ENCODE measurements at places on chromosomes 12 and 14. TPM values are rescaled to one million over a fixed set of nuclear protein-coding genes. Genes with fewer than 3 reads are reported as not detected.
A peak's percentile ranks its signal among the peaks of the same experiment; 100 is the strongest.

DNA sequence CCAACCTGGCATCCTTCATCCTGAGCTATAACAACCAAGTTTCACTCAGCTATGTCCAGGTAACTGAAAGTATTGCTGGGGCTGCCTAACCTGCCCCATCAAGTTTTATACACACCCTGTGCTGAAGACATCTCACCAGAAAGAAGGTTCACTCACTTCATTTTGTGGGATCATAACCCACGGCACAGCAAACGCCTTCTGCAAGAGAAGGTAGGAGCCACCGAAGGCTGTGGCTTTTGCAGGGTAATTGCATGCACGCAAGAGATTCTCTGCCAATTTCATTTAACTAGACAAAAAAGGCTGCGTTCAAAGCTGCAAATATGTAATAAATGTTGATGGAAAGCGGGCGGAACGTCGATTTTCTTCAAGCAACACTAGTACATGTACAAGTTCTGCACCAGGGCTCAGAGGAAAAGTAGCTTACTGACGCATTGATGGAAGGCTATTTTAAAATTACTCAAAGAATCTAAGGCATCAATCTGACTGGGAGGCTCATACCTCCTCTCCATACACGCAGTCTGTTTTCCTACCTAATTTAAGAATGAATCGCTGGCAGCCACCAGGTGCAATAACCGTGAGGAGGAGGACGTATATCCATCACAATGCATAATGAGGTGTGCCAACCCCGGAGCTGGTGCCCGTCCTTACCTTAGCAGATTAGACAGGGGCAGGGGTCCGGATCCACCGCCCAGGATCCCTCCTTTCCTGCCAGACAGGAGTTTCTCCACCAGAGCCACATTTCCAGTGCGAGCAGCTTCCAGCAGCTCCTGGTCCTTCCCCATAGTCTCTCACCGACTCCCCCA, 1.1 kb downstream of the ANKS1B start:
- H3K4me1 ChIP-seq, result peaks cover 5% of the 10 kb centered on the region
- DNase-seq, result no peak
- H3K36me3 ChIP-seq, result no peaks in the 10 kb centered on the region
- H3K27me3 ChIP-seq, result no peaks in the 10 kb centered on the region

- H3K27ac ChIP-seq, result no peak overlapping the region
- H3K27me3 ChIP-seq, result no peaks in the 10 kb centered on the region
- no peaks in the 10 kb centered on the region for H3K4me1 ChIP-seq
- DNase-seq, result no peak
These were observed 11.1 kb upstream of the NPFF start for GRCh38 chr12:53518381-53518780.

- H3K4me1 ChIP-seq, result no peaks in the 10 kb centered on the region
- H3K27ac ChIP-seq, result no peak overlapping the region
- no peaks in the 10 kb centered on the region for H3K27me3 ChIP-seq
- no peak overlapping the region for H3K4me3 ChIP-seq
These were observed 1392.4 kb upstream of the TMEM132C start for GRCh38 chr12:126874427-126875026.

DNA sequence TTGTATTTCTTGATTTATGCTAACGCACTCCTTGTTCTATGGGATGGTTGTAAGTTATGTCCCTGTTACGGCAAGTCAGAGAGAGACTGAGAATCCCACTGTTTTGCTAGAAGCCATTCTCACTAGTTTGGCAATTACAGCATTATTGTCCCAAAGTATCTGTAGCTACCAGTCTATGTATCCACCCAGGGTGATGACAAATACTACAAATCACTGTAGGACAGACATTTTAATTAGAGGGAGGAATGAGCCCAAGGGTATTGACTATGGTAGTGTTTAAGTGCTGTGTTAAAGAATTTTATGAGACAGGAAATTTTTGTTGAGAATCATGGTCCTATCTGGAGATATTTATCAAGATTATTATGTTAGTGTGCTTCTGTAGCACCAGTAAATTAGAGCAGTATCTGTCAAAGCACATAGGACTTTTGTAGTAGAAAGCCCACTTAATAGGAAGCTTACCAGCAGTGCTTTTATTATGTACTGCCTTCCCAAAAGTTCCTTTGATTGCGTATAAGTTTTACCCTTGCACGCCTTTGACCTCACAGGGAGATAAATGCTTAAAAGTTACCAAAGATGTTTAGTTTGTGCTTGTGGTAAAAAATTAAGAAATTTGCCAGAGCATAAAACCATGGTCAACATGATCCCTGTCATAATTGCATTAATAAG, 10.7 kb downstream of the PRKCH start:
- H3K4me3 ChIP-seq, result no peak overlapping the region
- H3K27ac ChIP-seq, result no peak overlapping the region
- no peaks in the 10 kb centered on the region for H3K36me3 ChIP-seq
- no peak for DNase-seq

GRCh38 chr12:12992418-12993130, 7.5 kb downstream of the HEBP1 start:
- H3K4me1 ChIP-seq, result peaks cover 3% of the 10 kb centered on the region
- peak; percentile 77 for DNase-seq
- no peak overlapping the region for H3K4me3 ChIP-seq
- no peaks in the 10 kb centered on the region for H3K36me3 ChIP-seq

DNA sequence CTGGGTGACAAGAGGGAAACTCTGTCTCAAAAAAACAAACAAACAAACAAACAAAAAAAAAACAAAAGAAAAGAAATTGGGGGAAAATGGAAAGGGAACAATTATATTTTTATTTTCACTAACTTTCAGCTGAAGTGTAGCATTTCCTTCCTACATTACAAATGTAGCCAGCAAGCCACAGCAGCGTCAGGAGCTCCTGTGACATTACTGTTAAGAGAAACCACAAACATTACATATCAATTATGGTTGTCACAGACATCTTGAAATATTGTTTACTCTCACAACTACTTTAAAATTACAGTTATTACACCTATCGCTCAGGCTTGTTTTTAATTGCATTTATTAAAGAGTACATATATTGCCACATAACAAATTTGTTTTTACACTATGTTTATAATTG, 49.8 kb upstream of the SLC24A4 start:
- no peak overlapping the region for H3K27ac ChIP-seq
- no peak for DNase-seq
- no peaks in the 10 kb centered on the region for H3K27me3 ChIP-seq
- H3K4me1 ChIP-seq, result no peaks in the 10 kb centered on the region
- no peaks in the 10 kb centered on the region for H3K36me3 ChIP-seq
- no peak overlapping the region for H3K4me3 ChIP-seq

GRCh38 chr14:95054346-95055280, 102.7 kb downstream of the DICER1 start:
- H3K27me3 ChIP-seq, result no peaks in the 10 kb centered on the region
- no peak for DNase-seq
- H3K36me3 ChIP-seq, result no peaks in the 10 kb centered on the region
- no peak overlapping the region for H3K27ac ChIP-seq
- H3K4me3 ChIP-seq, result no peak overlapping the region

DNA sequence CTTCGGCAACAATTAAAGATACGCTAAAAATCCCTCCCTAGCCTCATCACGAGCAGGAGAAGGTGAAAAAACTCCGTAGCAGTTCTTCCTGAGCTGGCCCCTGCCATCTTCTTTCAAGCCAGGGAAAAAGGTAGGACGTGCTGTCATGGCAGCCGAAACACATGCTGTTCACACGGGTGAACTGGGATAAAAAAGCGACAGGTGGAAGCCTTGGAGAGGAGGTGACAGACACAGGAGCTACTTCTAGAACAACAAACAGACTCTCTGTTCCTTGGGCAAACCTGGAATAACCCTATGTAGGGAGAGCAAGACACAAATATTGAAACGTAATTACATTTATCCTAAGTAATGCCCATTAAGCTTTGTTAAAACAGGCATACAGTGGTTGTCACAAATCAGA, 81.3 kb downstream of the KCNK10 start:
- no peak overlapping the region for H3K4me3 ChIP-seq
- H3K4me1 ChIP-seq, result no peaks in the 10 kb centered on the region
- H3K27ac ChIP-seq, result no peak overlapping the region
- DNase-seq, result no peak
- no peaks in the 10 kb centered on the region for H3K27me3 ChIP-seq

Gene EML5
- polyA plus RNA-seq, result 0.63 TPM

Gene SLC35F4
- polyA plus RNA-seq, result not detected

Gene TRPV4
- 0.08 TPM for polyA plus RNA-seq

Gene GZMH
- not detected for polyA plus RNA-seq

- H3K27me3 ChIP-seq, result no peaks in the 10 kb centered on the region
- no peaks in the 10 kb centered on the region for H3K36me3 ChIP-seq
- no peak overlapping the region for H3K27ac ChIP-seq
- no peak for DNase-seq
- no peaks in the 10 kb centered on the region for H3K4me1 ChIP-seq
- no peak overlapping the region for H3K4me3 ChIP-seq
These were observed 8.7 kb upstream of the SMUG1 start for GRCh38 chr12:54197431-54197909.

DNA sequence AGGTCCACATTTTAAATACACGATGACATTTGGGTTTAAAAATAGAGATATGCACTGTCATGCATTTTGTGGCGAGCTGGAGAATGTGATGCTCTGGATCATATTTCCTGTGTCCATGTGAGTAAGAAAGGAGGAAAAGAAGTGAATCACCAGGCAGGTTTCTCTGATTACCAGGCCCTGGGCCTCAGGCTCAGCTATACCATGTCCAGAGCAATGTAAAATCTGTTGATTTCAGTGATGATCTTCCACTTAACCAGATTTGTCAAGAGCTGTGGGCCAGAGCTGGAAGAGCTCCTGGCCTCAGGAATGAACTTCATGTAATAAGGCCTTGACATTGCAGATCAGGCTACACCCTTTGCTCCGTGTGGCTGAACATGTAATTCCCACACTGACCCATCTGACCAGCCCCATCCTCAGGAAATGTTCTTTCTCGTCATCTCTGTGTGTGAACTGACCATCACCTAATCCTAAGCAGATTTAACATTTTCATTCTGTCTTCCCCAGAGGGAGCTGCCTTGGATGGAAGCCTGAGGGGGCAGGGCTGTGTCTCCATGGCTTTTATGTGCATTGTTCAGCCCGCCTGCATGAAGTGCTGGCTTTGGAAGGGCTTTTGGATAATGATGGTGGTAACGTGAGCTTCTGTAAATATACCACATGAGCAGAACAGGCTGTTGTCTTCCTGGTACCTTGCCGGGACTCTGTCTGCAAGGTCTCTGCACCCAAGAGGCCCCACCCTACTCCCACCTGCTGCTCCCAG, 54.5 kb downstream of the CRACR2A start:
- H3K36me3 ChIP-seq, result no peaks in the 10 kb centered on the region
- no peak overlapping the region for H3K27ac ChIP-seq
- no peak for DNase-seq
- no peaks in the 10 kb centered on the region for H3K27me3 ChIP-seq
- H3K4me3 ChIP-seq, result no peak overlapping the region

DNA sequence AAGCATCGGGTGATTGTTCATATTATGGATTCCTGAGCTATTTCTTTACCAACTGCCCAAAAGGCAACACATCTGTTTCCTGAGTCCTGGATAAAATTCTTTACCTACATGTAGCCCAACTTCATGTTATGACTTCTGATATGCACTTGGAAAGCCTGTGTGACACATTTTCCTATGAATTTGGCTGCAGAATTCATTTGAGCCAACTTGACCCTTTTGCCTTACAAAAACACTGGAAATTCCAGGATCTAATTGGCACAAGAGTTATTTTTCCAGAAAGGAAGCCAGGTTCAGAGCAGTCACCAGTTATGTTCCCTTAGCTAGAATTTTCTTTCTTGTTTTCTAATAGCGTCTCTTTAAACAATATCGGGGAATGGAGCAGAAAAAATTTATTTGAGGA, 202.5 kb upstream of the LRIG3 start:
- no peak for DNase-seq
- no peak overlapping the region for H3K4me3 ChIP-seq
- H3K27ac ChIP-seq, result no peak overlapping the region
- H3K4me1 ChIP-seq, result peaks cover 9% of the 10 kb centered on the region

Gene ASPG
- 1.6 TPM for polyA plus RNA-seq

Gene NUDT4
- 78.8 TPM for polyA plus RNA-seq

GRCh38 chr12:106878804-106879203, 76.9 kb upstream of the TMEM263 start:
- H3K4me1 ChIP-seq, result no peaks in the 10 kb centered on the region
- H3K36me3 ChIP-seq, result peaks cover 6% of the 10 kb centered on the region
- no peaks in the 10 kb centered on the region for H3K27me3 ChIP-seq
- no peak for DNase-seq
- H3K4me3 ChIP-seq, result no peak overlapping the region
- no peak overlapping the region for H3K27ac ChIP-seq

DNA sequence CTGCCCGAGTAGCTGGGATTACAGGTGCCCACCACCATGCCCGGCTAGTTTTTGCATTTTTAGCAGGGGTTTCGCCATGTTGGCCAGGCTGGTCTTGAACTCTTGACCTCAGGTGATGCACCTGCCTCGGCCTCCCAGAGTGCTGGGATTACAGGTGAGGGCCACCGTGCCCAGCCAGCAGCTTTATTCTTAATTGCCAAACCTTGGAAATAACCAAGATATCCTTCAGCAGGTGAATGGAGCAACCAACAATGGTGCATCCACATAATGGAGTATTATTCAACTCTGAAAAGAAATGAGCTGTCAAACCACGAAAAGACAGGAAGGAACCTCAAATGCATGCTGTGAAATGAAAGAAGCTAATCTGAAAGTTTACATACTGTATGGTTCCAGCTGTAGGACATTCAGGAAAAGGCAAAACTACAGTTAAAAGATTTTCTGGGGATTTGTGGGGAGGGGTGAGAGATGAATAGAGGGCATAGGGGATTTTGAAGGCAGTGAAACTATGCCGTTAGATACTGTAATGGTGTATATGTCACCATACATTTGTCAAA, 118.8 kb upstream of the CCND2 start:
- no peaks in the 10 kb centered on the region for H3K4me1 ChIP-seq
- H3K27me3 ChIP-seq, result no peaks in the 10 kb centered on the region
- no peak overlapping the region for H3K4me3 ChIP-seq
- no peaks in the 10 kb centered on the region for H3K36me3 ChIP-seq

Gene PMEL
- 2.9 TPM for polyA plus RNA-seq

Gene PRB2
- polyA plus RNA-seq, result not detected

Measured in aorta (tissue), 5 donors.